IMR-90 (cell line): ENCODE measurements at places on chromosomes 3 and 15. TPM values are rescaled to one million over a fixed set of nuclear protein-coding genes. Genes with fewer than 3 reads are reported as not detected.

Gene SV2B
- not detected in 2 replicates for total RNA-seq

Gene KBTBD13
- total RNA-seq = not detected in 2 replicates

GRCh38 chr3:24154013-24154695 is 209.1 kb downstream of the NR1D2 start:
- peaks cover 6% of the 10 kb centered on the region for H3K4me1 ChIP-seq
- DNase-seq = no peak
- H3K27me3 ChIP-seq = no peaks in the 10 kb centered on the region

GRCh38 chr3:178320456-178321351 is 215.5 kb upstream of the KCNMB2 start:
- DNase-seq = peak; percentile 83
- no peak overlapping the region for H3K27ac ChIP-seq
- H3K4me1 ChIP-seq = peaks cover 13% of the 10 kb centered on the region
- no peak overlapping the region for H3K4me3 ChIP-seq
- no peaks in the 10 kb centered on the region for H3K36me3 ChIP-seq

- H3K36me3 ChIP-seq = no peaks in the 10 kb centered on the region
- H3K27ac ChIP-seq = no peak overlapping the region
- H3K27me3 ChIP-seq = no peaks in the 10 kb centered on the region
- DNase-seq = no peak
Measured at GRCh38 chr3:177553012-177553411, 355.7 kb upstream of the TBL1XR1 start.

DNA sequence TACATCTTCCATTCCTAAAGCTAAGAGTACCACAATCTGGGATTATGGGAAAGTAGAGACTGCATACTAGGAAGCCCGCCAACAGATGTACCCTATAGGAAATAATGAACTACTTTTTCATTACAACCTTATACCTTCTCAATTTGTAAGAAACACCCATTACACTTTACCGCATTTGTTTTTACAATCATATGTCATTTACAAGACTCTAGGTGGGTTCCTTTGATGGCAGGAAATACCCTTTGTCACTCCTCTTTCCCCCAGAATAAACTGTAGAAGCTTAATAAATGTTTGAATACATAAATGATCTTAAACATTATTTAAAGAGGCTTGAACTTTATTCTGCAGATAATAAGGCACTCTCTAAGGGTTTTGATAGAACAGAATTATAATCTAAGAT is 150.1 kb upstream of the TGFBR2 start:
- H3K27ac ChIP-seq = no peak overlapping the region
- no peaks in the 10 kb centered on the region for H3K27me3 ChIP-seq
- H3K4me1 ChIP-seq = no peaks in the 10 kb centered on the region
- no peaks in the 10 kb centered on the region for H3K36me3 ChIP-seq
- H3K4me3 ChIP-seq = no peak overlapping the region

DNA sequence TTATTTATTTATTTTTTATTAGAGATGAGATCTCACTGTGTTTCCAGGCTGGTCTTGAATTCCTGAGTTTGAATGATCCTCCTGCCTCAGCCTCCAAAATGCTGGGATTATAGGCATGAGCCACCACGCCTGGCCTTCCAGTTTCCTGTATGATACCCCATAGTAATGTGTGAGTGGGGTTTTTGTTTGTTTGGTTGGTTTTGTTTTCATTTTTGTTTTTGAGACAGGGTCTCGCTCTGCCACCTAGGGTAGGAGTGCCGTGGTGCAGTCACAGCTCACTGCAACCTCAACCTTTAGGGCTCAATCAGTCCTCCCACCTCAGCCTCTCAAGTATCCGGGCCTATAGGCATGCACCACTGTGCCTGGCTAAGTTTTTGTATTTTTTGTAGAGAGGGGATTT is 30.9 kb downstream of the GOLM2 start:
- H3K4me3 ChIP-seq = no peak overlapping the region
- no peak for DNase-seq
- no peaks in the 10 kb centered on the region for H3K36me3 ChIP-seq
- H3K27me3 ChIP-seq = no peaks in the 10 kb centered on the region
- H3K27ac ChIP-seq = no peak overlapping the region
- no peaks in the 10 kb centered on the region for H3K4me1 ChIP-seq

DNA sequence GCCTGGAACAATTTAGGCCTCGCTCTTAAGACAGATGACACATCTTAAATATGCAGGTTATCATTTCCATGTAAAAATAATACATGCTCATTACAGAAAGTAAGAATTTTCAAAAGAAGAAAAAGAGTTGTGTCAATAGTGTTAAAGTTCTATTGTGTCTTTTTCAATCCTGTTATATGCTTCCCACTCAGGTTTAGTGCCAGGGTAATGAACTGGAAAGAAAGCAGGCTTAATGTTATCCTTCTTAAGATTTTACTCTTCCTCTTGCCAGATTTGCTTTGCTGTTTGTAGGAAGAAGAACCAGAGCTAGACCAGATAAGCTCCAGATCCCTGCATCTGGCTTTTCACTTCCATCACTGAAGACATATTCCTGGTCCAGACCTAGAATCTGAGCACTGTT is 128.6 kb downstream of the TPRG1 start:
- no peaks in the 10 kb centered on the region; the same call in 1 of the 2 replicates for H3K27me3 ChIP-seq
- H3K4me3 ChIP-seq = no peak overlapping the region
- H3K36me3 ChIP-seq = no peaks in the 10 kb centered on the region
- no peaks in the 10 kb centered on the region for H3K4me1 ChIP-seq
